ENCODE measurements at places on chromosomes 5 and 9. TPM values are rescaled to one million over a fixed set of nuclear protein-coding genes. Genes with fewer than 3 reads are reported as not detected.

PLCXD3 gene
- 0.38 TPM for total RNA-seq

CDK7 gene
- 67.9 TPM for total RNA-seq

PCDHGB6 gene
- total RNA-seq, result 1.7 TPM

LRRTM2 gene
- not detected for total RNA-seq

SPINK6 gene
- not detected for total RNA-seq

IRX4 gene
- total RNA-seq, result 17.9 TPM

IFNK gene
- not detected for total RNA-seq

OLFML2A gene
- total RNA-seq, result 7.4 TPM

CAVIN4 gene
- total RNA-seq, result 3.1 TPM

LURAP1L gene
- total RNA-seq, result 1.7 TPM

PCDHA1 gene
- total RNA-seq, result not detected

ANKRD33B gene
- 1.6 TPM for total RNA-seq

TPM2 gene
- 129 TPM for total RNA-seq

PCDHA10 gene
- 0.11 TPM for total RNA-seq

SPINK5 gene
- total RNA-seq, result 0.83 TPM

IL31RA gene
- not detected for total RNA-seq

CRB2 gene
- total RNA-seq, result 1.7 TPM
